ENCODE measurements at places on chromosomes 5 and 9. TPM values are rescaled to one million over a fixed set of nuclear protein-coding genes. Genes with fewer than 3 reads are reported as not detected.

Gene CCNO
- total RNA-seq = 0.27 TPM

DNA sequence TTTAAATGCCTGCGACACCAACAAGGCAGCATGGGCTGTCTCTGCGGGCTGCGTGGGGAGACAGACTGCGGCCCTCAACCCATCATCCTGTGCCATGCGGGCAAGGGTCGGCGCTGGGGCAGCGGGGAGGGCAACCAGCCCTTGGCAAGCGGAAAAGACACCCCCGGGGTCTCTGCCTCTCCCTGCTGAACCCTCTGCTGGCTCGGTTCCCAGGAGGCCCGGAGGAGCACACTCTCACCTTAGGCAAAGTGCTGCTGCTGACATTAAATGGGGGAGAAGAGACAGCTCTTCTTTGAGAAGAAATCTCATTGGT is 129.6 kb upstream of the PPP1R26 start:
- DNase-seq = no peak

Gene SHC3
- not detected for total RNA-seq

Gene DHFR
- total RNA-seq = 55.7 TPM

- no peak for DNase-seq
Measured at GRCh38 chr5:79242242-79243039, 6.5 kb downstream of the JMY start.

Gene RGS14
- 36.2 TPM for total RNA-seq

DNA sequence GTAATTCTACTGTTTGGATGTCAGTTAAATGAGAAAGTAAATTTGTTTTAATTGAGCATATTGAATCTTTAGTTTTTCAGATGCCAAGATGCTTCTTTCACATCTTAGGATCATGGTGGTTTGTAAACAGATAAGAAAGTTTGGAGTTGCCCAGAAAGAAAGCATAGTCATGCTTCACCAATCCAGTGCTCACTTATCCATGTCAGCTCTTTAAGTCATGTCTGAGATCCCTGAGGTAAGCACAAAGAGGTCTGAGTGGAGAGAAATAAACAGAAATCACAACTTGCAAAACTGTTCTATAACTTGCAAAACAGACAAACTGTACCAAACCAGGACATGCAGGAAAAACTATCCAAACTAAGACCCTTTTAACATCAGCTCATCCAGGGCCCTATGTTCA is 87.7 kb downstream of the OSTF1 start:
- no peak for DNase-seq

Gene GOLM1
- total RNA-seq = 11.5 TPM

DNA sequence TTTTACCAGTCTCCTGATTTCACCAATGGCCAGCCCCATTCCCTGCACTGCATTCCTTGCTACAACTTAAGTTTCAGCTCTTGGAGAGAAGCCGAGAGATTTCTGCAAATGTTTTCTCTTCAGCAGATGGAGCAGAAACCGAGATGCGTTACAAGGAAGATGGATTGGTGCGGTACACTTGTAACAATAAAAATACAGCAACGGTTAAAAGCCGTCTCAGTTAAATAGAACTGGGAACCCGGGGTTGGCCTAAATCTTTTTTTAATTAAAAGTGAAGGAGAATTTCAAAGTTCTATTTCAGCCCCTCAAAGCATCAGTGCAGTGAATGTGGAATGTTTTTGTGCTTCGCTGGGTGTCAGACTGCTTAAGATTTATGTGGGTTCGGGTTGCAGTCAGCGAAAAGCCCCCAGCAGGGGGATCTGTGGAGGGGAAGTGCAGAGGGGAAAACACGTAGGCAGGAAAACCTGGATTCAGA is 19.8 kb downstream of the BRINP1 start:
- DNase-seq = no peak
